ENCODE measurements at places on chromosomes 6 and 20.

GRCh38 chr20:14761903-14762302, 424.5 kb upstream of the FLRT3 start:
- no peak for DNase-seq

GRCh38 chr6:170251776-170252571, 38.9 kb downstream of the DLL1 start:
- no peak for DNase-seq

GRCh38 chr6:52420668-52421358, 671 bp downstream of the EFHC1 start:
- no peak for DNase-seq

DNA sequence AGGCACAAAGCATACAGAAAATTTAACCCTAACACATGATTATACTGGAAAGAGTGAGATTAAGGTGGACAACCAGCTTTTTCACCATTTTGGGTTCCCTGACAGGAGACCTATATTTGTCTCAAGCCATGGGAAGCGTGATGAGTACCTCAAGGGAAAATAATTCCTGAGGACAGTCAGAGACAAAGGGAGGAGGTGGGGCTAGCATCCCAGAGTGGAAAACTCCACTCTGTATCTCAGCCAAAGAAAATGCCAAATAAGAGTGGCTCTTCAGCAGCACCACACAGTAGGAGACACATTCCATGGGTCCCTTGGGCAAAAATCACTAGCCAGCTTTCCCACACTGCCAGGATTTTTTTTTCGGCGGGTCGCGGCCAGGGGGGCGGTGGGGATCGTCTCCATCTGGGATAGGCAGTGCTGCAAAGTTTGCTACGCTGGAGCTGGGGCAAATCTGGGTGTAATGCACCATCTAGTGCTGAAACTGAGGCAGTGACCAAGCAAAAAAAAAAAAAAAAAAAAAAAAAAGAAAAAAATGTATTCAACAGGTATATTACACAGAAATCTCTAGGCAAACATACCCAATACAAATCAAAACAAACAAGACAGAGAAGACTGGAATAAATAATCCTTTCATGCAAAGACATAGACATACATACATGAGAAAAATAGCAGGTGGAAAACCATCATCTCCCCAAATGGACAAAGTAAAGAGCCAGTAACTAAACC, 77.3 kb upstream of the SLC35F1 start:
- no peak for DNase-seq

GRCh38 chr6:108640104-108640503, 79.4 kb downstream of the FOXO3 start:
- DNase-seq, result no peak
